ENCODE measurements at places on chromosomes 7 and 10.
A peak's percentile ranks its signal among the peaks of the same experiment; 100 is the strongest.

DNA sequence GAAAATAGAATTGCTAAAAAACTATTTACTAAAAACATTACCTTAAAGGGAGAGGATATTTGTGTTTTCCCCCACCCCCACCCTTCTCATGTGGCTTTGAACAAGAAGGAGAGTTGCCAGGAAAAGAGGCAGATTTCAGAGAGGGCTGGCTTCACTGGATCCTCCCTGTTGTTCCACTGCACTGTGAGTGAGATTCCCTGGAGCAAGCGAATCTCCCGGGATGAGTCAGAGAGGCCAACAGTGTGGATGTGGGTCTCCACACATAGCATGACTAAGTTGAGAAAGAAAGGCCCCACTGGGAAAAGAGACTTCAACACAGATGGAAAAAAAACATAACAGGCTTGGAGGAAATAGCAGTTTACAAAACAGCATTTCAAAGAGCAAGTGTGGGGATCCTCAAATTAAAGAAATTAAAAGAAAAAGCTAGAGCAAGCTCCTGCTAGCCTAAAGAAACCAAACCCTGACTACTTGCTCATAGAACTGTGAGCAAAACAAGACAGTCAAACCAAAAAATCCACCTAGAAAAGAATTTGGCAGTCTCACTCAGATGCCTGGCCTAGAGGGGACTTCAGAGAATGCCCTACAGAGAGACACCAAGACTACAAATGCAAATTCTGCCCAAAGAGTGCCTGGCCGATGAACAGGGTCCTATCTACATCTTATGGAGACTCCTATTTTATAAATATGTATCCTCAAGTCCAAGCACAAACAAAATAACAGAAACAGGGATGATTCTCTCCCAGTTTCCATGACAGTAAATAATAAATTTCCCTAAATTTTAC lies 3.4 kb downstream of the CAV1 start:
- DNase-seq = no peak

DNA sequence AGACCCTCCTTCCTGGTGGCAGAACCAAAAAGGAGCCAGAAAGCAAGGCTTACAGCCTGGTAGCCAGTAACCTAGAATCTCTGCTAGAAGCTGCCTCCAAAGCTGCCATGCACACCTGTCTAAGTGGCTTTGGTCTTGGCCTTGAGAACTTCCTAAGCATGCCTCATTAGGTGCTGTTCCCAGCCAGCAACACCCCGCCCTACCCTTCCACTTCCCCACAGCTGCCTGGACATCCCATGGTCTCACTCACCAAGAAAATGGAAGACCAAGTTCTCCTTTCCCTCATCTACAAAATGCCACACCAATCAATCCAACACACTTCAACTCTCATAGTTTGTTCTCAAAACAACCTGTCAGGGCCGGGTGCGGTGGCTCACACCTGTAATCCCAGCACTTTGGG lies 4.2 kb downstream of the PSAP start:
- peak; percentile 6 for DNase-seq

DNA sequence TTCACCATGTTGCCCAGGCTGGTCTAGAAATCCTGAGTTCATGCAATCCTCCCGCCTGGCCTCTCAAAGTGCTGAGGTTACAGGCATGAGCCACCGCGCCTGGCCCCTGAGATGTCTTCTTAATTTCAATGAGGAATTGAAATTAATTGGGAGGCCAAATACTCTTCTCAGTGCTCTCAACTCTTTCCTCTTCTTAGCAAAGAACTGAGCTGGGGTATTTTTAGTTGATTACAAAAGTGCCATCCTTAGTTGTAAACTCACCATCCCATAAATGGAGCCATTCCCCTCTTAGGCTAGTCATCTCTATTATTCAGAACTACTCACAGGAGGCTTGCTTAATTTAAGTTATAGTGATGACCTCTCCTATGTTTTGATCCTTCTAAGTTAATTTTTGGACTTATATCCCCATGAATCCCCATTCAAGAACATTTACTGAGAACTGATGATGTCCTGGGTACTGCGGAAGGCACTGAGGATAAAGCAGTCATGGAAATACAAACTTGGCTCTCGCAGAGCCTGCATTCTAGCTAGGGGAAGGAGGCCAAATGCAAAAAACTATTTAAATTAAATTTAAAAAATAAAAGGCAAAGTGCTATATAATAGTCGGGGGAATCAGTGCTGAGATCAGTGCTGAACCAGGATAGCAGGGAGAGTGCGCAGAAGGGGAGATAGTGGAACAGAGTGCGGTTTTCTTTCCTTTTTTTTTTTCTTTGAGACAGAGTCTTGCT lies 145.3 kb downstream of the SFMBT2 start:
- DNase-seq = no peak

DNA sequence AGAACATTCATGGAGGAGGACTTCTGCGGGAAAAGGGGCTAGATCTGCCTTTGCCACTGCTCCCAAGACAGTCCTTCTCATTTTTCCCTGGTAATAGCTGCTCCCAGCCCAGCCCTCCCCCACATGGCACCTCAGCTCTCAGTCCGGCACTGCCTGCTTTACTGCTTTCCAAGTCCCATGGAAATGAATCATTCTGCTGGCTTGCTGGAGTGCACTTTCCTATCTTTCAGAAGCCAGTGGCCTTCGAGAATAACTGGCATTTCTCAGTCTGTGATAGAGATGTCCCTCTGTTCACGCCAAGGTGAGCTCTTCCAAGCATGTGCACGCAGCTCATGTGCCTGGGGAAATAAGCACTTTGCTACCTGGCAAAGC lies 61.4 kb downstream of the SYPL1 start:
- no peak for DNase-seq

- no peak for DNase-seq
Measured at GRCh38 chr10:101767600-101767945, 8.3 kb downstream of the FGF8 start.

DNA sequence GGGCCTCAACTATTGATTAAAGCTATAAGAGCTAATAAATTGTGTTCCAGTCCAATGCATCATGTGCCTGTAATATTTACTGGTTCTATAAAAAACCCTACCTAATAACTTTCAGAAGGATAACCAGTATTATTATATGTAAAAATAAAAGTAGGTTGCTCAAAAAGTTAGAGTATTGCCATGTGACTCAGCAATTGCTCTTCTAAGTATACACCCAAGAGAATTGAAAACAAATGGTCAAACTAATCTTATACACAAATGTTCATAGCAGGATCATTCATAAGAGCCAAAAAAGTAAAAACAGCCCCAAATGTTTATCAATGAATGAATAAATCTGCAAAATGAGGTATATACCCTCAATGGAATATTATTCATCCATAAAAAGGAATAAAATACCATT lies 89.5 kb upstream of the TES start:
- no peak for DNase-seq

GRCh38 chr7:128777156-128778123 lies 1.8 kb upstream of the OPN1SW start:
- DNase-seq = no peak

- peak; percentile 24 for DNase-seq
Measured at GRCh38 chr7:146700015-146700560, 583.5 kb downstream of the CNTNAP2 start.

GRCh38 chr10:21030091-21030490 lies 133.0 kb upstream of the NEBL start:
- no peak for DNase-seq

- no peak for DNase-seq
Measured at GRCh38 chr10:125026974-125027735, 85.2 kb downstream of the ZRANB1 start.

DNA sequence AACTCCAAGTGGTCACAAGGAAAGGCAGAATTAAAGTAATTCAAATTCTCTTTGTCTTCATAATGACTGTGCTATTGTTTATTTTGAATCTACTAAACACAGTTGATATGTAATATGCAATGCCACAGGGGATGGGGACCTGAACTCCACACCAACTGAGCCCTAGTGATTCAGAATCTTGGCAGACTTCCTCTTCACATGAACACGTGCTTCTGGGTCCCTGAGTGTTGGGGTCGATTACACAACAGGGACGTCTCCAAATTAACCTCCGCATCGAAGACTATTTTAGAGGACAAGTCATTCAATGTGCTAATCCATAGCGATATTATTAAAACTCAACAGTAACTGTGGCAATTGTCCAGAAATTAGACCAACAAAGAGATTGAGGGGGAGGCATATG lies 95.3 kb upstream of the CARD11 start:
- DNase-seq = peak; percentile 60

DNA sequence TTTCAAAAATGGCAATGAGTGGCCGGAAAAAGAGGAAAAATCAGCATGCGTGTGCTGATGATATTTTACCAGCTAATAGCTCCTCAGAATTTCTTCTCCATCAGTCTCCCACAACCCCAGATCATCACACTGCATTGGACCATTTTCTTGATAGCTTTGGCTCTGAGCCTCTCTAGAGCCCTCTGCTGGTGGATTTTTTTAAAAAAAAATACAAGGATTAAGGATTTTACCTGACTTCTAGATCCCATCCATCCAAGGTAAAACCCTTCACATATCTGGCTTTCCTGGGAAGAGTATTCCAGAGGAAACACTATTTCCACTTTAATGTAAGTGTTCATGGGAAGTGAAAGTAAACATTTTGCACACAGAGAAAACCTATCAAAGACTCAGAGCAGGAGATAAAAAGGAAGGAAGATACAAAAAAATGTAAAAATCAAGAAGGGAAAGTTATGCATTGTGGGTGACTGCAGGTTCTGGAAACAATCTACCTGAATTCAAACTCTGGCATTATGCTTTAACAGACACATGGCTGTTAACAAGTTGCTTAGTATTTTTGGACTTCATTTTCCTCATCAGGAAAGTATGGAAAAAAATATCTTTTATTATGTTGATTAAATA lies 380.9 kb downstream of the LRRTM3 start:
- peak; percentile 63 for DNase-seq

DNA sequence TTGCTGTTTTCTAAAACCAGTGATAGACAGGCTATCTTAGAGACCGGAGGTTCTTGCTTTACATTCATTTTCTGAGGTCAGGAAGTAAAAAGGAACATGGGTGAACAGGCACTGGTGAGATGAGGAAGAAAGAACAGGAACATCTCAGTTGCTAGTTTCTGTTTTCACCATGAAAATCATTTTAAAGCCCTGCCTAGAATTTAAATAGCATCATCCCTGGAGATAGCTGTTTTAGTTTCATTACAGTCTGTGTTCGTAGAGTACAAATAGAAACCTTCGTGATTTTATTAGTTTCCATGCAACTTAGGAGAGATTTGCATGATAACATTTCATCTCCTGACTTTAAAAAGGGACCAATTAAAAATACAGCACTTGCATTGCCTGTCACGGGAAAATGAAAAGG lies 14.7 kb downstream of the KCNMA1 start:
- DNase-seq = no peak

GRCh38 chr10:75468612-75469005 lies 37.2 kb downstream of the LRMDA start:
- no peak for DNase-seq

GRCh38 chr10:118950190-118950680 lies 79.3 kb upstream of the NANOS1 start:
- peak; percentile 4 for DNase-seq

DNA sequence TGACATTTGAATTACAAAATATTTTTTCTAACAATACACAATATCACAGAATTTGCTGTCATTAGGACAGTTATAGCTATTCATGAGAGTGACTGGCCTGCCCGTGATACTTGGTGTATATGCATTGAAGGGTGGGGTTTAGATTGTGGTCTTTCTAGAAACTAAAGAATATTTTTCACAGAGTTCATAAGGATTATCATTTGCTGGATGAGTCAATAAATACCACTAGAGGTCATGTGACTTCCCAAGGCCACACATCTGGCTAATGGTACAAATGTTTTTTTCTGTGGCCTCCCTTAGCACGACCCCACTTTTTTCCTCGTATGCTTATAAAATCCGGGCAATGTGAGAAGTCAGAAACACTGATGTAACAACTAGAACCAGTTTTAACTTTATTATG lies 5.2 kb downstream of the OPTN start:
- no peak for DNase-seq

DNA sequence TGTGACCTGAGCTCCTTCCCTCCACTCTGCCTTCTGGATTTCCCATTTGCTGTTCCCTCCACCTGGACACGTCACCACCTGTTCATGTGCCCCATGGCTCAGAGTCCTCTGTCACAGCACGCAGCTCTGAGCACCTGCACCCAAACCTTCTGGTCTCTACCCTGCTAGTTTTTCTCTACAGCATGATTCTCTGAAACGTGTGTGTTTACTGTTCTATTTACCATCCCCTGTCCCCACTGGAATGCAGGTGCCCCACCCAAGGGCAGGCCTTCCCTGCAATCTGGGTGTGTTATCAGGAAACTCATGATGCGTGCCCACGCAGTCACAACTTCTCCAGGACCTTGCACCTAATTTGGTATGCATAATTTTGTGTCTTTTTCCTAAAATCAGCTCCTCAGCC lies 284.4 kb upstream of the IGFBP3 start:
- no peak for DNase-seq

GRCh38 chr7:13024121-13024674 lies 336.8 kb downstream of the ARL4A start:
- no peak for DNase-seq

DNA sequence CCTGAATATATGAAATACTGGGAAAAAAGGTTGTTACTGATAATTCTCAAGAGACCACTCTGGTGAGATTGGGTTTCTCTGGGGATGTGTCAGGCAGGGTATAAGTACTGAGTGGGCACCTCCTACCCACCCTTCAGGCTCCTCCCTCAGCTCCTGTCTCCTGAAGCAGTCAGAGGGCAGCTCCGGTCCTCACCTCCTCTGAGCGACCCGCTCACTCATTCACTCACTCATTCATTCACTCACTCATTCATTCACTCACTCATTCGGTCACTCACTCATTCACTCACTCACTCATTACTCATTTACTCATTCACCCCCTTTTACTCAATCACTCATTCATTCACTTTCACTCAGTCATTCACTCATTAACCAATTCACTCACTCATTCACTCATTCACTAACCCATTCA lies 6.9 kb upstream of the PFKP start:
- no peak for DNase-seq

DNA sequence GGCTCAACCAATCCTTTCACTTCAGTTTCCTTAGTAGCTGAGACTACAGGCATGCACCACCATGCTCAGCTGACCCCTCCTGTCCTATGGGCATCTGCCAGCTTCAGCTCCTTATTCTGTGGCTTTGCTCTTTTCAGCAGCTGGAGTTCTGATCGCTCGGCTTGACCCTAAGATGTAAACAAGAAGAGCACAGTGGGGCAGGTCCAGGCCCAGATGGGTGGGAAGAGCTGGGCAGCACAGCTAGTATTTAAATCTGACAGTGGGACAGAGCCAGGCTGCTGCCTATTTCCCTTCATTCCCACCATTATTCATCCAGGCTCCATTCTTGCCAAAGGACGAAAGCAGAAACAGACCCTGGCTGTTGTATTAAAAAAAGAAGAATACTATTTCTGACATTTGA lies 494.9 kb upstream of the PODXL start:
- no peak for DNase-seq

GRCh38 chr7:156684661-156685060 lies 44.1 kb downstream of the RNF32 start:
- no peak for DNase-seq

- peak; percentile 95 for DNase-seq
Measured at GRCh38 chr10:28668363-28669226, 8.7 kb upstream of the BAMBI start.

Data from NCI-H69 (cell line).